ENCODE measurements at places on chromosomes 13 and 19.
A peak's percentile ranks its signal among the peaks of the same experiment; 100 is the strongest.

DNA sequence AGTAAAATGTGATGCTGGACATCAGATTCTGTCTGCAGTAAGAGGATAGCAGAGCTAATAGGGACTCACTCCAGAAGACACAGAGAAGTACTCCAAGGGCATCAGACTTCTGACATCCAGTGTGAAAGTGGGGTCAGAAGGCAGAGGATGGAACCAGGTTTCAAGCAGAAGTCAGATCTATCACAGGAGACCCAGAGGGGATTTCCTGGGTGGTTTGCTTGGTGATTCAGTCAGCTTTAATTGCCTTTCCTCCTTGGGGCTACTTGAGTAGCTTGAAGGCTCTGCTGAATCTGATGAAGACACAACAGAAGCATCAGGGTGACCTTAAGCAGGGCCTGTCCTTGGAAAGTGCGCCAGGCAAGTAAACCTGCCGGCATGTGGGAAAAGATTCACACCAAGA is 300.6 kb downstream of the COG6 start:
- DNase-seq: no peak

DNA sequence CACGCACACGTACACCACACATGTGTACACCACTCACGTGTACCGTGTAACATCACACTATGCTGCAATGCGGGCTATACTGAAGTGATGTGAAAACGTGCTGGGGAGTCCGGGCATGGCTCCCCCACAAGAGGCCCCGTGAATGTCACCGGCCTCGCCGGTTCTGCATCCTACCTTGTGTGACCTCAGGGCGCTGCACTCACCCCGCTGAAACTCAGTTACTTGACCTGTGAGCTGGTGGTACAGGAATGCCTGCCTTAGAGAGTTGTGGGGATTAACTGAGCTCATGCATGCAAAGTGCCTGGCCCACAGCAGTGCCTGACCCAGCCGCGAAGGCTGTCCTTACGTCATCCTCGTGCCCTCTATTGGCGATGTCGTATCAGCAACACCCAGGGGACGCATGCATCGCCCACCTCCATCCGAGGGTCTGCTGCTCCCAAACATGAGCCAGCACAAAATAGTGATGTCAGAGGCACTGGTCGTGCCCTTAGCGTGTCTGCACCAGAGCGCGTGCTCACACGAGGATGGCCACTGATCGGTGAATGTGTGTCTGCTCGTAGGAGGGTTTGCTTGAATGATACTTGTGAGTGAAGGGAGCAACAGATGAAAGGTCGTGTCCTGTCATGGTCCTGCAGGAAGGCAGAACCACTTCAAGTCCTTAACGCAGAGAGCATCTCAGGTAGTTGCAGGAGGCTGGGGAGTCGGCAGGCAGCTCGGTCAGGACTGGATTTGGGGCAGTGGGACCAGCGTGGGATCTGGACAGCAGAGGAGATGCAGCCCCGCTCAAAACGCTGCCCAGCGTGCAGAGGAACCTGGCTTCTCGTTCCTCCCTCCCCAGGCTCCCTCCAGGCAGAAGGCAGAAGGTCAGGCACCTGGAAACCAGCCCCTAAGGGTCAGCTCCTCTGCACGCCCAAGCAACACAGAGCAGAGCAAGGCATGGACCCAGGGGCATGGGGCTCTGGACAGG is 126.2 kb upstream of the SPACA7 start:
- DNase-seq: peak; percentile 52

DNA sequence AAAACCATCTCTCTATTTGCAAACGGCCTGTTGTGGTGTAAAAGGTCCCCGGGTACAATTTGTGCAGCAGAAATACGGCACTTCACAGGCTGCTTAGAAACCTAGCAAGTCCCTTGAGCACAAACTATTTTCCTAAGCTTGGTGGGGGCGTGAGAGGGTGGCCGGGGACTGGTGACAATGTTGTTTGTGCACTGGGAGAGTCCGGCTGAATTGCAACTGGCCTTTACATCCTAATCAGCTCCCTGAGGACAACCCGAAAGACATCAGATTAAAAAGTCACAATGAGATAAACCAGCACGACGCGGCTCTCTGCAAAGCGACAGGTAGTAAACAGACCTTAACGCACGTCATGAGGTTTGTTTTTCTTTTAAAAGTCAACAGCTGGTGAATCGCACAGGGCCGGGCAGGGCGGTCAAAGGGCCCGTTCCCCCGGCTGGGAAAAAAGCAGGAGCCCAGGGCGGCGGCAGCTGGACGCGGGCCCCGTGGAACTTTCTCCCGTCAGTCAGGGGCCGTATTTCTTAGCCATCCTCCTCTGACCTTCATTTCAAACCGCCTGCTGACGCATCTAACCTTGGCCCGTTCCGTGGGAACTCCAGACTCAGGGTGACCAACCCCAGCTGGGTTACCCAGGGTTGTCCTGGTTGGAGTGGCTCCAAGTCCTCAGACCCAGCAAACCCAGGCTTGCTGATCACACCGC is 112.3 kb downstream of the GADD45B start:
- no peak for DNase-seq

DNA sequence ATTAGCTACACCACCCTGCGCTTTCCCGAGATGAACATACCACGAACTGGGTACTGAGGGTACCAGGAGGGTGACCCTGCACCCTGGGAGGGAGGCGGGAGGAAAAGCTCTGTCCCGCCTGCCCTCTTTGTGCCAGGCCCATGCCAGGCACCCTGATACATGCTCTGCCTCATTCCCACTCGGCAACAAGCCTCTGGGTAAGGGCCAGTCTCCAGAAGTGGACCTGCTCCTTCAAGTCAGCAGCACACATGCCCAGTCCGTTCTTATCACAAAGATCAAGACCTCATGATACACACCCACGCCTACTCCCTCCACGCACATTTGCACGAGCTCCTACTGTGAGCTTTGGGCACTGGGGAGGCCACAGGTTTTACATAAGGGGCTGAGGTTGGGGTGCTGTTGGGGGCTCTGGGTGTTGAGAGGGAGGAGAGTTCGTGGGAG is 2.0 kb upstream of the FFAR1 start:
- no peak for DNase-seq

DNA sequence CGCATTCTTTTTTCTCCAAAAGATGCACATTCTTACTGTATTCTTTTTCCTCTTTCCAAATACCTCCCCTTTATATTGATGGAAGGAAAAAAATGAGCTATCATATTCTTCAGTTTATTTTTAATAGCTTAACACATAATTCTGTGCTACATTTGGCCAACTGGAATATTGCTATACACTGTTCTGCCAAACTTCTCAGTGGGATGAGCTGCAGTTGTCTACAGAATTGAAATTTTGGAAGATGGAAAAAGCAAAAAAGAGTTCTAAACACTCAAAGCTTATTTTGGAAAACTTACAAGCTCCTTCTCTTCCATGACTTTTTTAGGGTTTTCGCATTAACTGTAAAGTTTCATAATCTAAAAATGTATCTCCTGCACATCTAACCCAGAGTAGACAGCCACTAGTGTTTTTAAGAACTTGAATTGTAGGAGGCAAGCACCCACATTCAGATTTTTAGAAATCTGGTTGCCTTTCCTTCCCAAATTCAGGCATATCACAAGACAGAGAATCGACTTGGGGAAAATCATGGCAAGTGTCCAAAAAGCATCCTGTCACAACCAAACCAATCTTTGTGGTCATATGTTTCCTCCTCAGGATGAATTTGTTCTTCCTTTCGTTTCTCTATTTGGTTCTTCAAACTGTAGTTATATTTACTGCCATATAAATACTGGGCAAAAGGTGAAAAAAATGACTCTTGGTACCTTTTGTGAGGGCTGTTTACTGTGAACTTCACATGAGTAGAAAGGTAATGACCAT is 111.4 kb upstream of the FRY start:
- DNase-seq: no peak

All from islet precursor cell (in vitro differentiated cells).